Suppressor macrophage treated with lipopolysaccharide for 1 hour (primary cell): ENCODE measurements at places on chromosomes 5 and 9.

GRCh38 chr9:97966493-97966892 is 16.6 kb upstream of the ANP32B start:
- no peak for DNase-seq

DNA sequence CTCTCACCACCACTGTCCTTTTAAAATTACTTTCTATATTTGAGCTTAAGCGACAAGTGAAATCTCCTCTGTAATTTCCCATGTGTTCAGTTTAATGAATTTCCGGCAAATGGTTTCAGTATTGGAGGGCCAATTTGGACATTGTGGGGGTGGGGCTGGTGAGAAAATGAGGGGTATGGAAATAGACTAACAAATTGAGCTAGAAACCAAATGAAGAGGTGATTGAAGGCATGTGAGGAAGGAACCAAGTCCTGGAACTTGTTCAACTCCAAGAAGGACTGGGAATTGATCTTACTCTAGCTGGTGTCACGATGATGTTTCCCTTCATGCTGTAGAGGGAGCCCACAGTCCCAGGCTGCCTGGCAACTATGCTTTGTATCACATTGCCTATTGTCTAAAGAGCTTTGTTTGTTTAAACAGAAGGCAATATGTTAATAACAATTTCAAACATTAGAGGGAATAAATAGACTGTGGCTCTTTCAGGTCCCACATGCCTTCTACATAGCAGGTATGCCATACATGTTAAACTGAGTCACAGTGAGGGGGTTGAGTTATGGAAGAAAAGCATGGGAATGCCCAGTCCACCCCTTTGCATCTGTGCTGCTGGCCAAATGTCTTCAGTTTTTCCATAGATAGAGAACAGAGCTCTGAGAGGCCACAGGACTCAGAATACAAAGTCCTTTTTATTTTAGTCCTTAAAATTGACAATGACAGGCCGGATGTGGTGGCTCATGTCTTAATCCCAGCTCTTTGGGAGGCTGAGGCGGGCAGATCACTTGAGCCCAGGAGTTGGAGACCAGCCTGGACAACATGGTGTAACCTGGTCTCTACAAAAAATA is 25.0 kb upstream of the MATR3 start:
- DNase-seq: peak; percentile 11

- no peak for DNase-seq
These were observed 214.6 kb upstream of the TLE4 start for GRCh38 chr9:79357194-79357593.

GRCh38 chr5:52544738-52545137 is 243.0 kb upstream of the ITGA1 start:
- no peak for DNase-seq

GRCh38 chr5:32566319-32567111 is 18.8 kb upstream of the SUB1 start:
- DNase-seq: no peak

- no peak for DNase-seq
These were observed 105.3 kb downstream of the THBS4 start for GRCh38 chr5:80140496-80140895.

GRCh38 chr9:131869348-131869747 is 129.5 kb upstream of the RAPGEF1 start:
- no peak for DNase-seq

DNA sequence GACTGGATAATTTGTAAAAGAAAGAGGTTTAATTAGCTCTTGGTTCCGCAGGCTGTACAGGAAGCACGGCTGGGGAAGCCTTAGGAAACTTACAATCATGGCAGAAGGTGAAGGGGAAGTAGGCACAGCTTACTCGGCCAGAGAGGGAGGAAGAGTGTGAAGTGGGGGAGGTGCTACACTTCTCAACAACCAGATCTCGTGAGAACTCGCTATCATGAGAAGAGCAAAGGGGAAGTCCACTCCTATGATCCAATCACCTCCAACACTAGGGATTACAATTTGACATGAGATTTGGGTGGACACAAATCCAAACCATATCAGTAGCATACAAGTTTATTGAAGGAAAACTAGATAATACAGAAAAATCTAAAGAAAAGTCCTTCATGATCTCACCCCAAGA is 39.9 kb downstream of the NEURL1B start:
- DNase-seq: peak; percentile 66

GRCh38 chr5:89299998-89300397 is 417.0 kb upstream of the MEF2C start:
- no peak for DNase-seq

GRCh38 chr9:89440548-89440947 is 57.4 kb downstream of the SEMA4D start:
- DNase-seq: peak; percentile 86

DNA sequence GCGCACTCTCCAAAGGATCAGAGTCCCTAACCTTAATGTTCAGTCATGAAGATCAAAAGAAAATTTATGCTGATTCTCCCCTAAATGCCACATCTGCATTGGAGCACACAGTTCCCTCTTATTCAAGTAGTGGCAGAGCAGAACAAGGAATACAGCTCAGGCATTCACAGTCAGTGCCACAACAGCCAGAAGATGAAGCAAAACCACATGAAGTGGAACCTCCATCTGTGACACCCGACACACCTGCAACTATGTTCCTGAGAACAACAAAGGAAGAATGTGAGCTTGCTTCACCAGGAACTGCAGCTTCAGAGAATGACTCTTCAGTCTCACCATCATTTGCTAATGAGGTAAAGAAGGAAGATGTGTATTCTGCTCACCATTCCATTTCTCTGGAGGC is 40.0 kb downstream of the CMYA5 start:
- DNase-seq: no peak

DNA sequence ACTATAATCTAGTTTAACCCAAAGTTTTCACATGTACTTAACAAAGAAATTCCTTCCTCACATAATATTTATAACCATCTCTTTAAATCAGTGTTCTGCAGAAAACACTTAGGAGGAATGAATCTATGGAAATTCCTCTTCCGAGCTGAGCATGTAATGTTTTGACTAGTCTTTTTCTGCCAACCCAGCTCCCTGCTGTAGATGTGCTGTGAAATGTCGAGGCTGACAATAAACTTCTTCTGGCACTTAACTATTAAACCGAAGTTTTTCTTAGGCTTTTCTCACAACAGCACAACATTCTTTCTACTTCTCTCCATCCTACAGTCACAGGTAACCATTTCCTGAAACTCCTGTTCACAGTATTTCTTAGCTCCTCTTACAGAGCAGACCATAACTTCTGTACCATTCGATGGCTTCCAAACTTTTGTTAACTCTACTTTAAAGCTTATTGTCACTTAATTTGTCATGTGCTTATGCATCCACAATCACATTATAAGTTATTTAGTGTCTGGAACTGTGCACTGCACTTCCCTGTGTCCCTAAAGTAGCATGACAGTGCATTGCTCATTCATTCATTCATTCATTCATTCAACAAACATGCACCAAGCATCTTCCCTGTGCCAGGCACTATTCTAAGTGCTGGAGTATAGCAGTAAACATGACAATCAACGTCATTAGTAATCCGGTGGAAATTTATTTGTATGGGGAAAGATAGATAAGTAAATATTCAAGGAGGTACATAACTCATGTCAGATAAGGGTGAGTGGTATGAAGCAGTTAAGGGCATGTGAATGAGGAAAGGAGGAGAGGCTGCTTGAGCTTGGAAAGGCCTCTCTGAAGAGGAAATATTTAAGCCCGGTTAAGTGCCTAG is 54.6 kb downstream of the TSSK1B start:
- DNase-seq: no peak

DNA sequence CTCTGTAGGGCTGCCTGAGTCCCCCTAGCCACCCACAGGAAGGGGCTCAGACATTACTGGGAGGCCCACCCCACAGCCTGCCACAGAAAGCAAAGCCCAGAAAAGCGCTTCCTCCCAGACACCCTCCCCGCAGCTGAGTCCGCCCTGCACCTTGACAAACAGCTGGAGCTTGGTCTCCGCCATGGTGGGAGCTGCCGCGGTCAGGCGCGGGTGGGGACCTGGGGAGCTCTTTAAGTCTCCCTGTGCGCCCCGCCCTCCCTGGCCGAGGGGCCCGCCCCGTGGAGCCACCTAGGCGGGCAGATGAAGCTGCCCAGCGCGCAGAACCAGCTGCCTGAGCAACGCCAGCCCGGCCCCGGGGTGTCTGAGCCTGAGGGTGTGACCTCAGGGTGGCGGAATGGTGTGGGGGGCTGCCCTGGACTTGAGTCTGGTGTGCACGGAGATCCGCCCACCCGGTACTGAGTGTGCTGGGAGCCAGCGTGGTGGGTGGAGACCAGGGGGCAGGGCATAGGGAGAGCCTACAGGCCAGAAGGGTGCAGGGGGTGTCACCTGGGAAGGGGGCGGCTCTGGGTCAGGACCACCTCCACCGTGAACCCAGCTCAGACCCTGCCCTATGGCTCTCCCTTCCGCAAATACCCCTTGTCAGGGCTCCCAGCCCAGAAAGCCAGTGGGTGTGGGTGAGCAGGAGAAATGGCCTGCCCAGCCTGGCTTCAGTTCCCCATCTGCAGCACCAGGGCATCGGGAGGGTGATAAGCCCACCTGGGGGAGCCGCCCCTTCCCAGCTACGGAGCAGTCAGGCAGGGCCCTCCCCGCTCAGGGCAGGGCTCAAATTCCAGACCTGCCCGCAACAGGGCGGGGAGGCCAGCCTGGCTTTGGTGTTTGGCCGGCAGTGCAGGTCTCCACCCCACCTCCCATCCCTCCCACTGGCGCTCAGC is at the start of gene CLIC3:
Gene CLIC3, minus strand, starts transcription at position 208 of the 932 bp plus-strand sequence. Its CDS starts 25 bp downstream, at position 183.
- peak; percentile 39 for DNase-seq

DNA sequence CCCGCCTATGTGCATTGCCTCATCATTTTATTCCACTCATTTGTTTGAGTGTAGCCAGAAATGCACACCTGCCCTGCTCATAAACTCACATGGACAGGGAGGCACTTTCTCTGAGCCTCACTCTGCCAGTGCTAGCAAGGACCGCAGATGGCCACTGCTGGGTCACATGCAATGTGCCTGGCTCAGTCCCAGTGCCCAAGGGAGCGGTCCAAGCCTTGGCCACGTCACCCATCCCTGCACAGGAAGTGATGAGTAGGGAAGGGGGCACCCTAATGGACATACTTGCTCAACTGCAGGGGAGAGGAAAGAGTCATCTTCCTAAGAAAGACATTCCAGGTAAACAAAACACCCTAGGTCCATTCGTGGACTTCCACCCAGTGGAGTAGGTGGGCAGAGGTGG is 630.9 kb downstream of the IRX1 start:
- DNase-seq: no peak

- no peak for DNase-seq
These were observed 179.9 kb downstream of the PPP2R2B start for GRCh38 chr5:146698651-146699050.

GRCh38 chr9:82062245-82062644 is 73.7 kb downstream of the SPATA31D1 start:
- no peak for DNase-seq

GRCh38 chr5:143065996-143066522 is 295.9 kb downstream of the ARHGAP26 start:
- DNase-seq: no peak

DNA sequence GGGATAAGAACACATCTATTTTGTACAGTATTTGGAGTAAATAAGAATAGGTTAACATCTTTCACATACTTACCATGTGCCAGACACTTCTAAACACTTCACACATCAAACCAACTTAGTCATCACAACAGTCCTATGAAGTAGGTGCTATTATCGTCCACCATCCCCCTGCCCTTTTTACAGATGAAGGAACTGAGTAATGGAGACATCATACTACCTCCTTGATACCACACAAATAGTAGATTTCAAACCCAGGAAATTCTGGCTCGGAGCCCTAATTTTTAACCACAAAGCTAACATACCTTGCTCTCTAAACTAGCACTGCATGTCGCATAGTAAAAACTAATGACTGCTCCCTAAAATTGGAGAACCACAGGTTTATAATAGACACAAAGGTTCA is 4.2 kb upstream of the ZNF366 start:
- no peak for DNase-seq

GRCh38 chr5:158320178-158320674 is 461.3 kb upstream of the CLINT1 start:
- no peak for DNase-seq
